NCI-H345 (cell line): ENCODE measurements at places on chromosomes 5 and 9.
A peak's percentile ranks its signal among the peaks of the same experiment; 100 is the strongest.

GRCh38 chr5:78597068-78597973 is 51.3 kb downstream of the LHFPL2 start:
- DNase-seq, result no peak

- DNase-seq, result peak; percentile 99
These were observed at the start of gene ODF2 for GRCh38 chr9:128455849-128456612. Gene ODF2, plus strand, starts transcription at chr9:128456006. Its CDS starts 86 bp downstream, at chr9:128456092.

GRCh38 chr5:133456933-133457402 is 155.4 kb downstream of the FSTL4 start:
- DNase-seq, result no peak

- no peak for DNase-seq
These were observed 626.9 kb upstream of the PTGER4 start for GRCh38 chr5:40052808-40053207.

GRCh38 chr5:144547098-144547499 is 376.4 kb downstream of the KCTD16 start:
- no peak for DNase-seq

GRCh38 chr5:8005416-8005815 is 136.5 kb downstream of the MTRR start:
- DNase-seq, result no peak

DNA sequence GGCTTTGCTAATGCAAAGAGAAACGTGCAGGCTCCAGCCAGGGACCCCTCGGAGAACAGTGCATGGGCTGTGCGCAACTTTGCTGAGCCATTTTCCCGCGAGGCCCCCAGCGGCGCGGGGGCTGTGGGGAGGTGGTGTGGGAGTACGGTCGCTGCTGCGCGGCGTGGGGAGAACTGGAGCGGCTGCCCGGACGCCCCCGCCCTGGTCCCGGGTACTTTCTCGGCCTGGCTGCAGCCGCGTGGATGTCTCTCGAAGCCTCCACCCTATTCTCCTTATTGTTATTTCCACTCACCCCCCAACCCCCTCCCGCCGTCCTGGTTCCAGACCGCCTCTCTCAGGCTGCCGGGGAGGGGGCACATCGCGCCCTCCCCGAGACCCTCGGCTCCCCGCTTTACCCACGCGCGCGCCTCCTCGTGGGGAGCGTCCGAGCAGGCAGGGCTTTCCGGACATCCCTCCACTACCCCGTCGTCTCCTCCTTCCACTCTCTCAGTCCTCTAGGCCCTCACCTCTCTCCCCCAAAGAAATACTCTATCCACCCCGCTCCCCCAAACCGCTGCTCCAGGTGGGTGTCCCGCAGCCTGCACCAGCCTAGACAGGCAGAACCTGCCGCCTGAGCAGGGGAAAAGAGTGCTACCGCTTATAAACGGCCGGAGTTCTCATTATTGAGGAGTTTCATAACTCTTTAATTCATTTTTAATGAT is 68.6 kb upstream of the TBCA start:
- no peak for DNase-seq

DNA sequence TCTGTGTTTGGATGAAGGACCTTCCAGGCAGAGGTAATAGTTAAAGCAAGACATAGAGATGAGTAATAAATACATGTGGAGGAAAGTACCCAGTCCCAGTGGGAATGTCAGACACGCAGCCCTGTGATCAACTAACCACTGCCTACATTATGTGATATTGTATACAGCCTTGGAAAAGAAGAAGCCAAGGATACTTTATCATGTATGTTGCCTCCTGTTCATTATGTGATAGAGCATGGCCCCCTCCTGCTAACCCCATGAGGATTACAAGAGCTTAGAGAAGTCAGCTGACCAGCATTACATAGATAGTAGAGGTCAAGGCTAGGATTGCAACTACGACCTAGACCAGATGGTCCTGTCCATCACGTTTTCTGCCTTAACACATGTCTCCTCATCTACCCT is 497.0 kb upstream of the TNC start:
- no peak for DNase-seq

- DNase-seq, result no peak
These were observed 26.3 kb downstream of the GOLGA2 start for GRCh38 chr9:128249558-128249907.
